ENCODE measurements at places on chromosomes 12 and 14.

- DNase-seq, result peak; percentile 22
Measured at GRCh38 chr14:57502586-57503254, 9.1 kb upstream of the CCDC198 start.

DNA sequence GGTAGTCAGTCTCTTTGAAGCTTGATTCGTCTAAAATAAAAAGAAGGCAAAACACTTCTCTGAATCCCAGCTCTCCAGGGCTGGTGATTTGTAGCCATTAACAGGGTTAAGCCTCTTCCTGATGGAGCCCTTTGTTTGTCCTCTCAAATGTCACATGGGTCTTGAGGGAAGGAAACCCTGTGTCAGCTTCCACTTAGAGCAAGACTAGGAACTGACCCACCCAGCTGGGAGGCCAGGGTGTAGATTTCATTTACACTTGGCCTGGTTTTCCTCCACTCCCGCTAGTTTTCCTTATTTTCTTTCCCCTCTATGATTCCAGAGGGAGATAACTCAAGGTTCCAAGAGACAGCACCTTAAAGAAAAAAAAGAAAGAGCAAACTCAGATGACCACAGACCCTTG lies 230.5 kb upstream of the EGLN3 start:
- no peak for DNase-seq

DNA sequence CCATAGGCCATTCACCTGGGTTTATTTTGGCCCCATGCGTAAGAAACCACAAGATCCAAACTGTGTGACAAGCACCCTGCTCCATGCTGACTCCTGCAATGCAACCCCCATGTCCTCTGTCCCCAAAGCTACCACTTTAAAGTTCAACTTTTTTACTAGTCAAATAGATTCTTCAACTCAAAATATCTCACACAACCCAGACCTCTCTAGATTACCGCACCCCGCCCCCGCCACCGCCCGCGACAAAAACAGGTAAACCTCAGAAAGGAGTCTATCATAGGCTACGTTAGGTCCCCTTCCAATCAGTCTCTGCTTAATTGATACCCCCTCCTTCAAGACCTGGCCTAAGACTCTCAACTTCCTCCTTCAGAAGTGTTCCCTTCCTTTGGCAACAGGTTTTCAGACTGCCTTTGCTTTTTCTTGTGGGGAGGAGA lies 2.2 kb downstream of the ZFP36L1 start:
- peak; percentile 42 for DNase-seq

GRCh38 chr12:25186038-25186787 lies 8.7 kb downstream of the DNAI7 start:
- DNase-seq, result no peak

Measured in kidney tubule cell (primary cell).